ENCODE measurements at places on chromosomes 11 and 22. TPM values are rescaled to one million over a fixed set of nuclear protein-coding genes. Genes with fewer than 3 reads are reported as not detected.

DNA sequence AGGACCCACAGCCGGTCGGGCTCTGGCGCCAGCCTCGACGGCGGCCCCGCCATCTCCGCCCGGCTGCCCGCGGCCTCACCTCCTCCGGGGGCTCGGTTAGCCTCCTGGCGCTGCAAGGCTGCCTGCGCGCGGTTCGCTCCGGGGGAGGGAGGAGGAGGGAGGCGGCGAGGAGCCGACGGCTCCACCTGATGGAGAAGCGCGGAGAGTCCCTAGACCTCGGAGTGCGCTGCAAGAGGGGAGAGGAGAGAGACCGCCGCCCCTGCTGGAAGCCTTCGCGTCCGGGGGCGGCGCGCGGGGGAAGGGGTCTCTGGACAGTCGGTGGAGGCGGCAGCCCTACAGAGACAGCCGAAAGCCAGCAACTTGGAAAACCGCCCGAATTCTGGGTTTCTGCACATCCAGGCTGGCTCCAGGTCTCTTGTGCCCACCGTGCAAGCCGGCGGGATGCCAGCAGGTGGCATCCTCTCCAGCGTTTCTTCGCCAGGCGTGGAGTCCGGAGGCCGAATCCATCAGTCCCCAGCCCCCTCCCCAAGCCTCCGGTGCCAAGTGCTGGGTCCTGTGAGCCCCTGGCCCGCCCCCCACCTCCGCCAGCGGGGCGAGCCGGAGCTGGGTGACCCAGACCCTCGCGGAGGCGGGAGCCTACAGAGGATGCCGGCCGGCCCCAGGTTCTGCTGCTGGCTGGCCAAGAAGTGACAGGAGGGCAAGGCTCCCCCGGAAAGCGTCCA lies 2.9 kb upstream of the KIRREL3 start:
- peak overlapping the region; percentile 53 for H3K4me3 ChIP-seq
- H3K4me1 ChIP-seq: peaks cover 8% of the 10 kb centered on the region
- no peaks in the 10 kb centered on the region for H3K27me3 ChIP-seq
- H3K36me3 ChIP-seq: no peaks in the 10 kb centered on the region

DNA sequence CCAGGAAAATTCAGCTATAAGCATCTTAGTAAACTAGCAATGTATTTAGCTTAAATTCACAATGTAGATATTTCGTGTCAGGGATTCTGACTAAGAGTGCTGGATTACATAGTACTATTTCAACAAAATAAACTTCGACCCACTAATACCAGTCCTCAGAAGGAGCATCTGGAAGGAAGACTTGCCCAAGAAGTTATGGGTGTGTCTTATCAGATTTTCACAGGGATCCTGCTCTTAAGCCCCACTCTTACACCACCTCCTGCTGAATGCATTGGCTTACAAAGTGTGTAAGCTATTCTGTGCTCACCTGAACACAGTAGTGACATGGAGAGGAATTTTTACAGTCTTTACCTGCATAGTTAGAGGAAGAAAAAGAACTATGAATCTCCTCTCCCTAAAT lies 35.4 kb upstream of the ANO5 start:
- no peaks in the 10 kb centered on the region for H3K27me3 ChIP-seq
- H3K4me3 ChIP-seq: no peak overlapping the region
- no peaks in the 10 kb centered on the region for H3K36me3 ChIP-seq
- no peak overlapping the region for H3K27ac ChIP-seq

GRCh38 chr22:41576877-41577276 lies 12.8 kb downstream of the PMM1 start:
- no peaks in the 10 kb centered on the region for H3K4me1 ChIP-seq
- H3K27me3 ChIP-seq: no peaks in the 10 kb centered on the region
- peaks cover 5% of the 10 kb centered on the region for H3K36me3 ChIP-seq
- H3K4me3 ChIP-seq: no peak overlapping the region

GRCh38 chr22:20807315-20807752 lies 33.4 kb downstream of the SERPIND1 start:
- H3K4me3 ChIP-seq: no peak overlapping the region
- H3K4me1 ChIP-seq: peaks cover 8% of the 10 kb centered on the region
- H3K27ac ChIP-seq: peak overlapping the region; percentile 41
- no peaks in the 10 kb centered on the region for H3K27me3 ChIP-seq

GRCh38 chr22:47621253-47621652 lies 858.8 kb downstream of the TBC1D22A start:
- H3K36me3 ChIP-seq: no peaks in the 10 kb centered on the region
- no peak overlapping the region for H3K27ac ChIP-seq
- no peaks in the 10 kb centered on the region for H3K27me3 ChIP-seq

GRCh38 chr11:67996622-67997474 lies 7.0 kb downstream of the UNC93B1 start:
- no peaks in the 10 kb centered on the region for H3K4me1 ChIP-seq
- no peaks in the 10 kb centered on the region for H3K27me3 ChIP-seq
- H3K27ac ChIP-seq: no peak overlapping the region
- no peaks in the 10 kb centered on the region for H3K36me3 ChIP-seq

- no peak for DNase-seq
- H3K4me3 ChIP-seq: no peak overlapping the region
- H3K27ac ChIP-seq: no peak overlapping the region
Measured at GRCh38 chr11:34960277-34960676, 43.9 kb downstream of the PDHX start.

DNA sequence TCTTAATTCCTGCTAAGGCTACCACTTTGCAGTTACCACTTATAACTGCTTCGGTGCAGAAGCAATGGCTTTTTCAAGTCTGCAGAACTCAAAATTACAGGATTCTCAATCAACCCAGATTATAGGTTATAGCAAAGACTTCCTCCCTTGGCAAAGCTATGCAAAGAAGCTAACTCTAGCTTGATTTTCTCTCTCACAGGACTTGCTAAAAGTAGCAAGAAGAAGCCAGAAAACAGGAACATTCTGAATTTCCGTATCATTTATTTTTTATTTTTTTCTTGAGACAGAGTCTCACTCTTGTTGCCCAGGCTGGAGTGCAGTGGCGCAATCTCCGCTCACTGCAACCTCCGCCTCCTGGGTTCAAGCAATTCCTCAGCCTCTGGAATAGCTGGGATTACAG lies 10.7 kb upstream of the PLEKHB1 start:
- H3K27ac ChIP-seq: no peak overlapping the region
- H3K4me1 ChIP-seq: no peaks in the 10 kb centered on the region
- DNase-seq: no peak
- H3K4me3 ChIP-seq: no peak overlapping the region
- H3K27me3 ChIP-seq: no peaks in the 10 kb centered on the region
- no peaks in the 10 kb centered on the region for H3K36me3 ChIP-seq

- no peak for DNase-seq
- peaks cover 4% of the 10 kb centered on the region for H3K4me1 ChIP-seq
- H3K27ac ChIP-seq: no peak overlapping the region
- no peak overlapping the region for H3K4me3 ChIP-seq
- no peaks in the 10 kb centered on the region for H3K36me3 ChIP-seq
Measured at GRCh38 chr11:70666311-70666710, 268.0 kb downstream of the CTTN start.

DNA sequence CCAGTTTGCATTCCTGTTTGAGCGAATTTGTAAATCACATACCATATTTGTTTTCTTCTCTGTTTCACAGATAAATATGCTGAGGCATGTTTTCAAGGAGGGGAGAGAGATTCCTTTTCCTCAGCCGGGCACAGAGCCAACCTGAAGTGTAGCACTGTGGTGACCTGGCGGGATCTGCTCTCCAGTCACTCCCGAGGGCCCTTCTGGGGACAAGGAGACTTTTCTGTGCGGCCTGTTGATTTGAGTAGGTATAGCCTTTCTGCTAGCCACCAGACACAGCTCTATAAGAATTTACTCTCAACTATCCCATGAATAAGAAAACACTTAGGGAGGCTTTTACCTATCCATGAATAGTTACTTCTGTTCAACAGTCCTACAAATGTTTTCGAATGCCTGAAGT lies 63.5 kb upstream of the FDX1 start:
- DNase-seq: peak; percentile 33
- H3K27ac ChIP-seq: no peak overlapping the region
- peaks cover 4% of the 10 kb centered on the region for H3K4me1 ChIP-seq
- H3K4me3 ChIP-seq: no peak overlapping the region
- no peaks in the 10 kb centered on the region for H3K27me3 ChIP-seq

DNA sequence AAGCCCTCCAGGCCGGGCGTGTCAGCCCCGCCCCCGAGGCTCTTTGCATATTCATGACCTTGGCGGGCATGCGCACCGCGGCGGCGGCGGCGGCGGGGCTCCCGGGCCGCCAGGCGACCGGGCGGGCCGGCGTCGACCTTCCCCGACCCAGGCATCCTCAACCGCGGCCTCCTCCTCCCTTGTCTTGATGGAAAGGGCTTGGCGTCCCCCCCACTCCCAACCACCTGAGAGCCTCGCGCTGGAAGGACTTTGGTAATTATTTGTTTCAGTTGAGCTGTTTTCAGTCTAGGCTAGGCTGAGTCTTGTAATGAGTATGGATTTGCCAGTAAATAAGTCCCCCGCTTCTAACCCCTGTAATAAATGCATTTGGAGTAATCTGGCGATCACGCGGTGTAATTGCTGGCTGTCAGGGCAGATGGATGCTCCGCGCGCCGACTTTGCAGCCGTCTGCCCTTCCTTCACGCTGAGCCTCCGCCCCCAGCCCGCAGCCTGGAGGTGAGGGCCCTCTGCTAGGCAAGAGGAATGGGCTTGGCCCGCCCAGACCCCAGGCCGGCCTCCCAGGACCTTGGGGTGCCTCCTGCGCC lies 25.2 kb downstream of the FLRT1 start:
- H3K27ac ChIP-seq: no peak overlapping the region
- peaks cover 8% of the 10 kb centered on the region for H3K4me1 ChIP-seq
- H3K36me3 ChIP-seq: no peaks in the 10 kb centered on the region
- peaks cover 9% of the 10 kb centered on the region for H3K27me3 ChIP-seq
- peak overlapping the region; percentile 61 for H3K4me3 ChIP-seq

- H3K27ac ChIP-seq: no peak overlapping the region
- no peaks in the 10 kb centered on the region for H3K4me1 ChIP-seq
- H3K4me3 ChIP-seq: no peak overlapping the region
- no peak for DNase-seq
- no peaks in the 10 kb centered on the region for H3K36me3 ChIP-seq
Measured at GRCh38 chr11:92557879-92558278, 333.3 kb downstream of the FAT3 start.

GRCh38 chr22:39216143-39216490 lies 28.7 kb downstream of the PDGFB start:
- H3K27ac ChIP-seq: no peak overlapping the region
- H3K4me3 ChIP-seq: no peak overlapping the region
- H3K36me3 ChIP-seq: no peaks in the 10 kb centered on the region
- DNase-seq: no peak
- peaks cover 22% of the 10 kb centered on the region for H3K4me1 ChIP-seq

GRCh38 chr11:109439684-109440083 lies 17.7 kb downstream of the C11orf87 start:
- H3K4me1 ChIP-seq: no peaks in the 10 kb centered on the region
- no peak for DNase-seq
- no peak overlapping the region for H3K27ac ChIP-seq
- no peak overlapping the region for H3K4me3 ChIP-seq
- no peaks in the 10 kb centered on the region for H3K27me3 ChIP-seq
- H3K36me3 ChIP-seq: no peaks in the 10 kb centered on the region

- H3K27ac ChIP-seq: no peak overlapping the region
- H3K4me1 ChIP-seq: peaks cover 4% of the 10 kb centered on the region
- no peaks in the 10 kb centered on the region for H3K36me3 ChIP-seq
Measured at GRCh38 chr11:107957109-107957588, 28.9 kb downstream of the RAB39A start.

GRCh38 chr11:78807351-78807750 lies 232.7 kb upstream of the NARS2 start:
- H3K36me3 ChIP-seq: no peaks in the 10 kb centered on the region
- H3K4me1 ChIP-seq: peaks cover 8% of the 10 kb centered on the region
- H3K4me3 ChIP-seq: no peak overlapping the region

DNA sequence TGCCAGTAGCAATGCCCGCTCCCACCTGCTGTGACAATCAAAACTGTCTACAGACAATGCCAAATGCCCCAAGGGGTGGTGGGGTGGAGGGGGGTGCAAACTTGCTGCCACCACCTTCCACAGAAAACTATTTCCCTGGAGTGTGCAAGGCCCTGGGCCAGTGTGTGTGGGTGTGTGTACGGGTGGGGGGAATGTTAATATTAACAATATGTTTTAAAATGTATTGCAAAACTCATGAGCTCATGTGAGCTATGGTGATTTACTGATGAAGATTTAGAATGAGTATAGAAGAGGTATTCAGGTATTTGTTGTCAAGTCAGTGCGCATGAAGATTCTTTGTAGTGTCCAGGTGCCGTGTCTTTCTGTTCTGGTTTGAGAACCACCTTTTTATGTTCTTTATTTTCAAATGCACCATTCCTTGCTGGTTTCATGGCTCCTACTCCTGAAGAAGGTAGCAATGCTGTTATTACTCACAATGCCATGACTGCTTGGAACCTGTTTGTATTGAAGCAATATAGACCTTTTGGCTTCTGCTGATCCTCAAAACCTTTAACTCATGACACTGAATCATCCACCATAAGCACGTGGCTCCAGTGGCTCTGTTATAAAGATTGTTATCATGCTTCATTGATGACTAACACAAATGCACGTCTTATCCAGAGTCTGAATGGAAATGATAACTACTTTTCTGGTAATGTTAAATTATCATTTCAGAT lies 29.9 kb upstream of the AQP11 start:
- H3K27ac ChIP-seq: no peak overlapping the region
- no peak overlapping the region for H3K4me3 ChIP-seq
- peak; percentile 86 for DNase-seq

DNA sequence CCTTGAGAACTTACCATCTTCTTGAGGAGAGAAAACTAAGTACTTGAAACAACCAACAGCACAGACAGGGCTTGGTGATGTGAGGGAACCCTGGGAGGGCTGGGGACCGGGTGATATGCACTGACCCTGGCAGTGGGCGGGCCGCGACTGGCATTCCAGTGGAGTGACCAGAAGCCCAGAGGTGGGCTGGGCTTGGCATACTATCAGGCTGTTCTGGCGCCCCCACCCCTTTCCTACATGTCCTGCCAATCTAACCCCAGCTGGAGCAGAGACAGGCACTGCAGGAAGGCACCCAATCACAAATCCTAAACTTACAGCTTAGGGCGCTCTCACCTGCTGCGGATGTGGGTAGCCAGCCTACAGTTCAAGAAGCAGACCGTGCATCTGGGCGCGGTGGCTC lies 54.0 kb upstream of the GCAT start:
- peaks cover 50% of the 10 kb centered on the region for H3K4me1 ChIP-seq
- H3K27me3 ChIP-seq: no peaks in the 10 kb centered on the region
- peak overlapping the region; percentile 23 for H3K27ac ChIP-seq
- H3K36me3 ChIP-seq: peaks cover 17% of the 10 kb centered on the region

GRCh38 chr11:112516261-112516660 lies 255.6 kb upstream of the PLET1 start:
- H3K36me3 ChIP-seq: no peaks in the 10 kb centered on the region
- no peak overlapping the region for H3K27ac ChIP-seq

The PKNOX2 gene
- 53.4 TPM for total RNA-seq

The CARD16 gene
- 2.0 TPM for total RNA-seq

The CATSPERZ gene
- not detected for total RNA-seq

The APOBEC3G gene
- total RNA-seq: 2.7 TPM

The SLC22A25 gene
- not detected for total RNA-seq

The FGF19 gene
- not detected for total RNA-seq

The OR52H1 gene
- not detected for total RNA-seq

The GAL3ST1 gene
- total RNA-seq: 3.8 TPM

The NAALADL1 gene
- not detected for total RNA-seq

The RAB39A gene
- 0.67 TPM for total RNA-seq

The BAIAP2L2 gene
- 0.54 TPM for total RNA-seq

All from astrocyte (in vitro differentiated cells and primary cell).